ENCODE measurements at places on chromosomes 13 and 19.

GRCh38 chr13:50589139-50589538, 254.4 kb downstream of the DLEU7 start:
- no peak for DNase-seq

DNA sequence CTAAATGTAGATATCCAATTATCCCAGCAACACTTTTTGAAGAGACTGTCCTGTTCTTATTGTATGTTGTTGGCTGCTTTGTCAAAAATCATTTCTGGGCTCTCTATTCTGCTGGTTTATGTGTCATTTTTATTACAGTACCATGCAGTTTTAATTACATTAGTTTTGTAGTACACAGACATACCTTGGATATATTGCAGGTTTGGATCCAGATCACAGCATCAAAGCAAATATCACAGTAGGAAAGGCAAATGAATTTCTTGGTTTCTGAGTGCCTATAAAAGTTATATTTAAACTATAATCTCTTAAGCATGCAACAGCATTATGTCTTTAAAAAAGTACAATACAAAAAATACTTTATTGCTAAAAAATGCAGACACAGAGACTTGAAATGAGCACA, 564.2 kb upstream of the MIR17HG start:
- DNase-seq = no peak

- DNase-seq = no peak
These were observed 8.7 kb downstream of the SHKBP1 start for GRCh38 chr19:40585241-40585981.

GRCh38 chr19:40858109-40858508, 7.9 kb upstream of the CYP2A6 start:
- DNase-seq = no peak

- DNase-seq = no peak
These were observed 25.2 kb downstream of the TNFSF14 start for GRCh38 chr19:6644796-6645195.

DNA sequence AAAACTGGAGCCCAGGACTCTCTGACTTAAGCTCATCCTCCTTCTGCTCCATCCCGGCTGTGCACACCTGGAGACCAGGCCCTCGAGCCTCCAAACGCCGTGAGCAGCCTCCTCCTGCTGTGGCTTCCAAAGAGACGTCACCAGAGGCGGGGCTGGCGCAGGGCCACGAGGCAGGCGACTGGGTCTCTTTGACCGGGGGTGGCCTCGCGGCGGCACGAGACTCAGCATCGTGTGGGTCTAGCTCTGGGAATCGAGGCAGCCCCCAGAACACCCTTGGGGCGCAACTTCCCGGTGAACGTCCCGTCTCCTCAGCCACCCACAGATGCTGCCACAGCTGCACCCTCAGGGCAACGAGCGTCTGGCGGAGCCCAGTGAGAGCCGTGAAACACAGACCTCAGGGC, 22.8 kb downstream of the RASA3 start:
- DNase-seq = no peak

- no peak for DNase-seq
These were observed 51.7 kb downstream of the TNFSF11 start for GRCh38 chr13:42625611-42626010.

GRCh38 chr19:54616821-54617560, 13.3 kb upstream of the LILRB1 start:
- no peak for DNase-seq

DNA sequence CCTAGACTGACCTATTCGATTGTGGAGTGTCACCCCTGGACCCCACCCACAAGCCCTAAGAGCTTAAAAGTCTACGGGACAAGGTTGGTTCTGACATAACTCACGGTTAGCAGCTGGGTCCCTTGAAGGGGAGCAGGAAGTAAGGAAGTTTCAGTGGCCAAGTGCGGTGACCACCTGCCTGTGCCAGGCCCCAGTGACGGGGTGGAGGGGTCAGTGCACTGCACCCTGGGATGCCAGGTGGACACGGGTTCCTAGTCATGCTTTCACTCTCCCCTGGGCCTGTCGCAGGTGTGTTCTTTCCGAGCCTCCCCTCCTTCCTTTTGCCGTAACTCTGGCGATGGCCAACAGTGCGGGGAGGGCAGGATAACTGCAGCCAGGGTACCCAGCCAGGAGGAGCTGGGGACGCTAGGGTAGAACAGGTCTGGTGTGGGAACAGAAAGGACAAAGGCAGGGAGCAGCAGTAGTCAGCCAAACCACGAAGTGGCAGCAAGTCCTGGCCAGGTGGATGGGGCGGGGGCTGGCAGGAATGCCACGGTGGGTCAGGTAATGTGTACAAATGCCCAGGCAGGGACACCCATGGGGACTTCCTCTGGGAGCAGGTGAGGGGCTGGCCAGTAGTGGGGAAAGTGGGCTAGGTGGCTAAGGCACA, 58.3 kb downstream of the RGCC start:
- DNase-seq = no peak

DNA sequence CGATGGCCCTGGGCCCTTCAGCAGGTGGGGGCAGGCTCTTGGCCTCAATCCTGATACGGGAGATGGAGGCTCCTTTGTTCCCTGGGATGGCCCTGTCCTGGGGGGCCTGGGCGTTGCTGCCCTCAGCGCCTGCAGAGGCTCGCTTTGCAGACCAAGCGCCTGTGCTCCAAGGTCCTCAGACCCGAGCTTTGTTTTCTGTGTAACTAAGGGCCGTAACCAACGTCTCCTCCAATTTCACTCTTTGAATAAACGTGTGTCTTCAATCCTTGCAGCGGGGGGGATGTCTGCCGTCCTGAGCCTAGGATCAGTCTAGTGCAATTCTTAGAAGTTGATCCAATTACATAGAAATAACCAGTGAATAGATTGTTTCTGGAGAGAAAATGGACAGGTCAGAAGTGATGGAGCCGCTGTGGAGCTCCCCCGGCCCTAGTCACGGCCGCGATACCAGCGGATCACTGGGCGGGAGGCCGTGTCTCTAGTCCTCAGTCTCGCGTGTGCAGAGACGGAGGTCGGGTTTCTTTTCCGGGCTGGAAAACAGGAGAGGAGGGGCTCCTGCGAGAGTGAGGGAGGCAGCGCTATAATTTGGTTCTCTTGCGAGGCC, 5.3 kb downstream of the PTBP1 start:
- no peak for DNase-seq

DNA sequence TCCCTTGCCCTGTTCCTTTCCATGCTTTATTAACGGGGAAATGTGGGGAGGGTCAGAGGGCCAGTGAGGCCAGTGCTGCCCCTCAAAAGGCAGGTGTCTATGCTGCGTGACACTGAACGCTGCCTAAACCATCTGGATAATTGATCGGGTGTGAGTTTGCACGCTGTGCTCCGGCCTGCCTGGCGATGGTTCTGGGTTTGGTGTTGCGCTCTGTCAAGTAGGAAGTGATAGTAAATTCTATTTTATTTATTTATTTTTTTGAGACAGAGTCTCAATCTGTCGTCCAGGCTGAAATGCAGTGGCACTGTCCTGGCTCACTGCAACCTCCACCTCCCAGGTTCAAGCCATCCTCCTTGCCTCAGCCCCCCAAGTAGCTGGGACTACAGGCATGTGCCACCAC, 86.5 kb downstream of the ATP11A start:
- no peak for DNase-seq

DNA sequence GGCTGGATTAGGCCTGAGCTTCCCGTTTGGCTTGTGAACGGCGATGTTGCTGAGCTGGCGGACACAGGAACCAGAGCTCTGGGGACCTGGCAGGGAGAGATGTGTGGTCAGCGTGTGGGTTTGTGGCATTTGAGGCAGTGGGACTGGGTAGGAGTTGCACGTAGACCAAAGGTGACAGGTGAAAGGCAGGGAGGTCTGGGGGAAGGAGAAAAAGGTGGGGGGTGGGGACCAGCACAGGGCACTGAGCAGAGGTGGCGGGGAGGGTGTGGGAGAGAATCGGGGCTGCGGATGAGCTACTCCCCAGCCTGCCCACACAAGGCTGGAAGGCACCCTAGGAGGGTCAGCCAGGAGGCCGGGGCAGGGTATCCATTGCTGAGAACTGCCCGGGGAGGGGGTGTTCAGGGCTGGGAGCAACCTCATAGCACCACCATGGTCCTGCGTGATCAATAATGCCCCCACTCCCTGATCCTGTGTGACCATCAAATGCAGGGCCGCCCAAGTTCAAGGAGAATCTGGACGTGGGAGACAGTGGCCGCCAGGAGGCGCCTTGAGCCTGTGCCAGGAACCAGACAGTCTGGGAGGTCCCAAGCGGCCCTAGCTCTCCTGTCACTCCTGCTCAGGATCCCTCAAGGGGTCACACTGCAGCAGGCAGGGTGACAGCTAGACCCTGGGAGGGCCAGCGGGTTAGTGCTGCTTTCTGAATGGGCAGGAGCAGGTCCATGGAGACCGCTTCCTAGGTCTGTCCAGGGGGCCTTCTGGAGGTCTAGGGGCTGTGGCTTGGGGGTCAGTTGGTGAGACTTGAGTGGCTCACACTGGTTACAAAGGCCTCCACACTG, 12.8 kb upstream of the SELENOW start:
- DNase-seq = no peak

DNA sequence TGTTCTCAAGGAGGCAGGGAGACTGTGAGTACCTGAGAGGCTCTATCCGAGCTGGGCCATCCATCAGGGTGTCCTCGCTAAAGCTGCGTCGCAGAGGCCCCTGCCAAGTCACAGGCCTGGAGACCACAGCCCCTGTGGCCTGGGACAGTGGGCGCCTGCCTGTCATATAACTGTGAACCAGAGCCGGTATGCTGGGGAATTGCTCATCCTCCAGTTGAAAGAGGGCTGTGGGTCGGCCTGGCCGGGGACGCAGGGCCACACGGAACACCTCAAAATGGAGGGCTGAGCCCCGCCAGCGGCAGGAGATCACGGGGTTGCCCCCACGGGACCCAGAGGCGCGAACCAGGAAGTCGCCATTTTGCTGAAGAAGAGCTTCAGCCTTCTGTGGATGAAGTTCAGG, 6.6 kb downstream of the SH2D3A start:
- DNase-seq = no peak

GRCh38 chr19:30092721-30093569, 150.9 kb downstream of the URI1 start:
- no peak for DNase-seq

All from activated CD4-positive, alpha-beta T cell treated with anti-CD3 and anti-CD28 coated beads, Interleukin-2, amount 50 U/mL, for 24 hours (primary cell).